ENCODE measurements at places on chromosomes 11 and 22. TPM values are rescaled to one million over a fixed set of nuclear protein-coding genes. Genes with fewer than 3 reads are reported as not detected.

Gene CTTN
- polyA plus RNA-seq: 219 TPM

Gene SLC25A45
- 7.2 TPM for polyA plus RNA-seq

Gene CYB5R2
- 32.8 TPM for polyA plus RNA-seq

DNA sequence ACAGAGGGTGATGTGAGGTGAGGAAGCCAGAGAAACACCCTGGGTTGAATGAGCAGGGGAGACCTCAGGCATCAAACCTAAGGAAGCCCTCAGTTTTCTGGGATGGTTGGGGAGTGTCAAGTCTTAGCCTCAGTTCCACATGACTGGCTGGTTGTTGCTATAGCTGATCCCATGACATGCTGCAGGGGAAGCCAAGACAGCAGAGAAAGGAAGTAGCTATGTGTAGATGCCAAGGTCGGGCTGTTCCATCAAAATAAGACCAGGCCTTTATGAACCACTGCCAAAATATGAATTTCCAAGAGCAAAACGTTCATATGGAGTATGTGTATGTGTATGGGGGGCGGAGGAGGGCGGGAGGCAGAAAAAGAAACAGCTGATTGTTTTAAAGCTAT is 11.6 kb downstream of the CD59 start:
- DNase-seq: no peak

DNA sequence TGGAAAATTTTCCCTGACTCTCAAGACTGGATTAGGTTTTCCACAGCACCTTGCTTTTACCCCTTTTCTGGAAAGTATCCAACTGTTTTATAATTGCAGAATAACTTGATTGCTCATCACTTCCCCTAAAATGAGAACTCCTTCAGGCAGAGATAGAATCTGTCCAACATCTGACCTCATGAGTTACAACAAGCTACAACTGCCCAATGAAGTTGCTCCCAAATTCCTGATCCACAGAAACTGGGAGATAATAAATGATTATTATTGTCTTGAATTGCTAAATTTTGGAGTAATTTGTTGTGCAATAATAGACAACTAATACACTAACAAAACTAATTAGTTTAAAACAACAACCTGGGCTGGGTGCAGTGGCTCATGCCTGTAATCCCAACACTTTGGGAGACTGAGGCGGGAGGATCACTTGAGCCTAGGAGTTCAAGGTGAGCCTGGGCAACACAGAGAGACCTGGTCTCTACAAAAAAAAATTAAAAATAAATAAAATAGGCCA is 10.0 kb upstream of the CCDC83 start:
- DNase-seq: no peak

GRCh38 chr22:26339755-26340154 is 89.3 kb upstream of the ASPHD2 start:
- DNase-seq: no peak

DNA sequence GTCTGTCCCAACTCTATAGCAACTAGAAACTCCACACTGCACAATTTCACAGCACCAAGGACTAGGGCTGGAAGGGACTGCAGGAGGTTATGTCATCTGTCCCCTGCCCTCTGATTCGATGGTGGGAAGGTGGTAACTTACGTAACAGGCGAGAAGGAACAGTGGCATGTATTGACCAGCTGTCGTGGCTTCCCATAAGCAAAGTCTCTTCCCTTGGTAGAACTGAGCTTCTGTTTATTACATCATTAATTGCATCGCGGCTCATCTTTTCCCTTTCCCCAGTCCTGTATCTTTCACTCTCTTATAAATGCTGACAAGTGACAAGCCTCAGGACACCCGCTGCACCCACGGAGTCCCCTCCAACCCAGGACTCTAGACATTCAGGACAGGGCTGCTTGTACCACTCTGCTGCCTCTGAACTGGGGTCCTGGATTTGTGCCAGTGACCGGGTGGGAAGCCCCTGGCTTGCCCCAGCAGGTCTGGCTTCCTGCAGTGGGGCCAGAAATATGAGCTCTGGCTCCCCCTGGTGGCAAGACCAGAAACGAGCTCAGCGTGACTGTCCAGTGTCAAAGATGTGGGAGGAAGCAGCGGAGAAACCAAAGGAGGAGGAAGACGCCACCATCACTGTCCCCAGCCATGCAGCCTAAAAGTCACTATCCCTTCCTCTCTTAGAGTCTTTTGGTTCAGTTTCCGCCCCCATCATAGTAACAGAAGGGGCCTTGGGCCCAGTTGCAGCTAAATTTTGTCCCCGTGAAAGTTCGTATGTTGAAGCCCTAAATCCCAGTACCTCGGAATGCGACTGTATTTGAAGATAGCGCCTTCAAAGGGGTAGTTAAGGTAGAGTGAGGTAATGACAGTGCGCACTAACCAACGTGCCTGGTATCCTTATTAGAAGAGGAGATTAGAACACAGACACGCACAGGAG is 84.5 kb downstream of the ISX start:
- DNase-seq: peak; percentile 60

DNA sequence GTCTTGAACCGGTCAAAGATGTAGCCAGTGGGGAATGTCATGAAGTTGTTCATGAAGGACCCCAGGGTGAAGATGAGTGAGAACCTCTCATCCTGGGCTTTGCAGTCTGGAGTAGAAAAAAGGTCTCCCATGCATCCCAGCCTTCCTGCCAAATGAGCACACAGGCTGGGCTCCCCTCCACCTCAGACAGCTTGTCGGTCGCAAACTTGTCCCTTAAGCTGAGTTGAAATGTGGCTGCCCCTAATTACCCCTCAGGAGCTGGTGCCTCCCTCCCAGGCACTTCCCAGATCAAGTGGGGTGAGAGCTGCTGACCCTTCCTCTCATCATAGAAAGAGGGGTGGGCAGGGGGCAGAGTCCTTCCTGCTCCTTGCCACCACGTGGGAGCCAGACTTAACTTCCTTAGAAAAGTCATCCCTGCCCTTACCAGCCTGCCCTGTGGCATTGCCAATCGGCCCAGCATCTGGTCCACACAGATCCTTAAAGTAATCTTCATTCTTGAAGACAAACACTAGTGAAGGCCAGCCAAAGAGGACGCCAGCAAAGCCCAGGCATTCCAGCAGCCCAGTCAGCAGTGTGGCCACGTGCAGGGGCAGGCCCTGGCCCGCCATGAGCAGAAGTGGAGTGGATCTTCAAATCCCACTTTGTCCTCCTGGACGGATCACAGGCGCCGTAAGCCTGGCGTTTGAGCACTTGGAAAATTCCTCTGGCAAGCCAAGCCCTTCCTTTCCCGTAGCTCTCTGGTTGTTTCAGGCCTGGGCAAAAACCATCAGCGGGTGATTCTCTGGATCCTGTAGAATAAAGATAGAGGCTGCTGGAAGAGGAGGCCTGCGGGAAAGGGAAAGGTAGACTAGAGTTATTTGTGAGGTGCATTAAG is 1.1 kb downstream of the SLC43A3 start:
- no peak for DNase-seq
